AG20443 (cell line): ENCODE measurements at places on chromosomes 13 and 19.

- DNase-seq = no peak
These were observed 209.1 kb downstream of the DIAPH3 start for GRCh38 chr13:59954601-59955000.

DNA sequence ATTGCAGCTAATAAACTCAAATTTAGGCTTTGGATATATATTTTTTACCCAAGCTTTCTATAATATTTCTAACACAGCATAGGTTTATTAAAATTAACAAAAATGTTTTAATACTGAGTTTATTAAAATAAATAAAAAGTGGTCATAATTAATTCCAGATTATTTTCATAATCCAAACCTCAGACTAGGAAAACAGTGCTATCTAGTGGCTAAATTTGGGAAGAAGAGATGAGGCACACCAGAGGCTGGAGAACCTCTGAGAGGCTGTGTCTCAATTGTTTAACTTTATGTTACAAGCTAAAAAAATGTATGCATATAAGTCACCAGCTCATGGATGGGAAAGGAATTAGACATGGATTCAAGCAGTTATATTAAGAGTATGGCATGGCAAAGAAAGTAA lies 392.5 kb downstream of the DIAPH3 start:
- DNase-seq = peak; percentile 40

DNA sequence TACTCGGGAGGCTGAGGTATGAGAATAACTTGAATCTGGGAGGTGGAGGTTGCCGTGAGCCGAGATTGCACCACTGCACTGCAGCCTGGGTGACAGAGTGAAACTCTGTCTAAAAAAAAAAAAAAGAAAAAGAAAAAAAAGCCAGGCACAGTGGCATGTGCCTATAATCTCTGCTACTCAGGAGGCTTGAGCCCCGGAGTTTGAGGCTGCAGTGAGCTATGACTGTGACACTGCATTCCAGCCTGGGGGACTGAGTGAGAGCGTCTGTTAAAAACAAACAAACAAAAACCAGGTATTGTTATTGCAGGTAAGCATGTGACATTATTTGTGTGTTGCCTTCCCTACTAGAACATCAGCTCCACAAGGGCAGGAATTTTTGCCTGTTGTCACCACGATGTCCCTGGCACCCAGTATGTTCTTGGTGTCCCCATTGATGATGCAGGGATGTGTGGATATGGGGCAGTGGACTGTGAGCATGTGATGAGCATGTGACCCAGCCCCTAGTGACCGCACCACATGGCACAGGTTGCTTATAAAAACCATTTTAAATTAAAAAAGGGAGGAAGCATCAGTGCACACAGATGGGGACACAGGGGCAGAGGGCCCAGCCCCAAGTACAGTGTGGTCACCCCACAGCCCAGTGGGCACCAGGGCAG lies 1.6 kb upstream of the KANK2 start:
- DNase-seq = no peak

- DNase-seq = no peak
These were observed 71.9 kb downstream of the CDK8 start for GRCh38 chr13:26325876-26326275.

DNA sequence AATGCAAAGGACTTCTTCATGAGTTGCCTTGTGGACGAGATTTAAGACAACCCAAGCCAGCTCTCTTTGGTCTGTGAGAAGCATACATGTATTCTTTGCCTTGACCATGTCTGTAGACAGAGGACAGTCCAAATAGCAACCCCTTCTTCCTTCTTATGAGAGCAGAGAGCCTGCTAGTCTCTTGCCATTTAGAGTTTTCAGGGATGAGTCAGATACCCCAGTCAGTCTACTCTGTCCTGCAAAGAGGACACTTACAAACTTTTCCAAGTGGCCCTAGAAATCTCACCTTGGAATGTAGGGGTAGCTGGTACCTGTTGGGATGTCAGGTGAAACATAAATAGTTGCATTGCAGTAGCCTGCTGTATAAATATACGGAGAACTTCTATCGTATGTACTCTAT lies 36.7 kb downstream of the DNAJC3 start:
- no peak for DNase-seq

GRCh38 chr13:112236539-112237197 lies 139.5 kb upstream of the SPACA7 start:
- DNase-seq = no peak

- DNase-seq = no peak
These were observed 216.0 kb upstream of the HTR2A start for GRCh38 chr13:47112903-47113299.

GRCh38 chr19:29771708-29772414 lies 39.9 kb upstream of the CCNE1 start:
- DNase-seq = peak; percentile 89

DNA sequence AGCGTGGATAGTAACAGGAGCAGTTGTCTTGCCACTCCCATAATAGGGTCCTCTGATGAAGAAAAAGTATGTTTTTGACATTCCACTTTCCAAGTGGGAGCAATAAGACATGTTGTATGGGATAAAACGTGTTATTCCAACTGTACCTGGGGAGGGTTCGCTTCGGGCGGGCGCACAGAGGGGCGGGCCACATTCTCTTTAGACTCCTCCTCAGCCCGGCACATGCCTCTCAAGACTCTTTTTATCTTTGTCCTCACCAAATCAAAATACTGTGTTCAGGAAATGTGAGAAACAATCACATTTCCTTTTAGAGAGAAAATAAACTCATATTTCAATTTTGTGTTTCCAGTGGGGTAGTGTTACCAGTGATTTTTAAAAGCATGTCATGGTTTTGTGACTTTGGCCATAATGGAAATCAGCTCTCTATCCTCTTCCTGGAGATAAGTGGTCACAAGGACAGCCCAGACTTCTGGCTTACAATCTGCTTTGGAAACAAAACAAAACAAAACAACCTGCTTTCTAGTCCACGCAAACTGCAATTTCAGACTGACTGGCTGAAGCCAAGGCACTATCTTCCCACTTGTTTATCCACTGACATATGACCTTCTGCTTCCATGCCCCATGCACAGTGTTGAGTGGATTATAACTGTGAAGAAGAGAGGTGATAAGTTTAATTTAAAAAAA lies 276.1 kb downstream of the NALCN start:
- no peak for DNase-seq

GRCh38 chr19:3507371-3508120 lies 1.4 kb downstream of the FZR1 start:
- peak; percentile 58 for DNase-seq

- no peak for DNase-seq
These were observed 35.6 kb downstream of the SMIM24 start for GRCh38 chr19:3444695-3445234.

GRCh38 chr13:79393564-79394249 lies 12.3 kb downstream of the RBM26 start:
- DNase-seq = no peak

- DNase-seq = no peak
These were observed 484.3 kb upstream of the SGCG start for GRCh38 chr13:22696433-22696832.

DNA sequence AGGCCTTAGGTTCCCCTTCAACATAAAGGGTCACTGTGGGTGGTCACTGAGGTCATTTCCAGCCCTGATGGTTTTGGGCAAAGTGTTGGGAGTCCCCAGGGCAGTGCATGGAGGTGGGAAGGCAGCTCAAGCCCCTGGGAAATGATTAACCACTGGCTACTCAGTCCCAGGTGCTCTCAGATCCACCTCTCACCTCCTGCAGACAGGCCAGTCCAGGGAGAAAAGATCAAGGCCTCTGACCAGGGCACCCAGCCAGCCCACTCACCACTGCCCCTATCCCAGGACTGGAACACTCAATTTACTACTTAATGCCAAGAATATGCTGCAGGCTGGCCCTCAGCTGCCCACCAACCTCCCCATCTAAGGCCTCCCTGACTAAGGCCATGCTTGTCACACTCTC lies 1307.9 kb downstream of the UQCRFS1 start:
- no peak for DNase-seq

DNA sequence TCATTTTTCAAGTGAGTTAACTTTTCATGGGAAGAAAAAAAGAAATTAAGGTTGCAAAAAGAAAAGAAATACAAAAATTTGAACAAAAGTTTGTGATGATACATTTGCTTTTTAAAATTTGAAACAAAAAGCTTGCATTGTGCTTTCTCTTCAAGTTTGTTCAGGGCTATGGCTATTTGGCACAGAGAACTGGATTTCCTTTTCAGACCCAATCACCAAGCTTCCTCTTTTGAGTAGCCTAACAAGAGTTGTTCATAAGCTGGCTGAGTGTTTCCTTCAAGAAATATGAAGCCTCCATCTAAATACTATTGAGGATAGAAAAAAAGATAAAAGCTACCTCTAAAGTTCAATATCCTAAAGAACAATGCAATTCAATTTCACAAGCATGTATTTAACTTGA lies 787.8 kb downstream of the LIG4 start:
- DNase-seq = no peak

DNA sequence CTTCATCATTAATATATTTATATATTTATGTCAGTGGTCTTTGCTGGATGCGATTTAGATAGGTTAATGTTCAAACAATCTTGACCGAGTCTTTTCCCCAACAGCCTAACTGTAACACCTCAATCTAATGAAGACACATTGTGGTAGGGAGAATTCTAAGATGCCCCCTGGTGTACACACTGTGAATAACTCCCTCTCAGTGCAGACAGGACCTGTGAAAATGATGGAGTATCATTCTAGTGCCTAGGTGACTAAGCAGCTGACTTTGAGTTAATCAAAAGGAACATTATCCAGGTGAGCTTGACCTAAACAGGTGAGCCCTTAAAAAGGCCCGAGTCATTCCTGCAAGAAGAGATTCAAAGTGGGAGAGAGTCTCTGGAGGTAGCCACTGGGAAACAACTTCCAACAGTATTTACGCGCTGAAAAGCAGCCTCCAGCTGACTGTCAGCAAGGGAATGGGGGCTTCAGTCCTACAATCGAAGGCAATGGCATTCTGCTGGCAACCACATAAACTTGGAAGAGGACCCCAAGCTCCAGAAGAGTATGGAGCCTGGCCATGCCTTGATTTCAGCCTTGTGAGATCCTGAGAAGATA lies 28.0 kb upstream of the KBTBD7 start:
- DNase-seq = peak; percentile 47

DNA sequence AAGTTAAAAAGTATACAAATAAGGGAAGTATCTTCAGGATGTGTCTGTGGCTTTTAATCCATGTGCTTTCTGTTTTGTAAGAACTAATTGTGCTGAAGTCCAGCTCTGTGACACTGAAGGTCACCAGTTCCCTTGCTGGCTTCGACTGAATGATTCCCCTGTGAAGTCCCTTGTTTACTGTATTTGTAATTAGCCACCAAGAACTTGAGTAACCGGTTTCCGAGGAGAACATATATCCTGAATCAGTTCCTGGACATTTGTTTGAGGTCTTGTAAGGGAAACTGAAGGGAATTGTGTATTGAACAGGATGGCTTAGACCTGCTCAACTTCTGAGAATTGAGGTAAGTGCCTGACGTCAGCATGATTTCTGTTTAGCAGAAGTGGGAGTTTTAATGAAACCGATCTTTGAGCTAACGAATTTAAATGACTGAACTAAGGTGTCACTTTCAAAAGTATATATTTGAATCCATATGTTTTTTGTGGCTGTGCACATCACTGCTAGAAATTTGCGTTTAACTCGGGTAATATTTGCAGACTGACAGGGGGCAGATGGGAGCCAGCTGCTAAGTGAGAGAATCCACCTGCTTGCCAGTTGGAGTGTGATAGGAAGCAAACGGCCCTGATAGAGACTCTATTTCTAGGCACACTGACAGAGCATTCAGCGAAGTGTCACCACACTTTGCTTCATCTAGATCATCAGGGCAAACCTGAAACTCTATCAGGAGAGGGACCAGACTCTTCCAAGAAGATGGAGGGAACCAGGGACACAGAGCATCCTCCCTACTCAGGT lies 530.0 kb downstream of the RFC3 start:
- no peak for DNase-seq

DNA sequence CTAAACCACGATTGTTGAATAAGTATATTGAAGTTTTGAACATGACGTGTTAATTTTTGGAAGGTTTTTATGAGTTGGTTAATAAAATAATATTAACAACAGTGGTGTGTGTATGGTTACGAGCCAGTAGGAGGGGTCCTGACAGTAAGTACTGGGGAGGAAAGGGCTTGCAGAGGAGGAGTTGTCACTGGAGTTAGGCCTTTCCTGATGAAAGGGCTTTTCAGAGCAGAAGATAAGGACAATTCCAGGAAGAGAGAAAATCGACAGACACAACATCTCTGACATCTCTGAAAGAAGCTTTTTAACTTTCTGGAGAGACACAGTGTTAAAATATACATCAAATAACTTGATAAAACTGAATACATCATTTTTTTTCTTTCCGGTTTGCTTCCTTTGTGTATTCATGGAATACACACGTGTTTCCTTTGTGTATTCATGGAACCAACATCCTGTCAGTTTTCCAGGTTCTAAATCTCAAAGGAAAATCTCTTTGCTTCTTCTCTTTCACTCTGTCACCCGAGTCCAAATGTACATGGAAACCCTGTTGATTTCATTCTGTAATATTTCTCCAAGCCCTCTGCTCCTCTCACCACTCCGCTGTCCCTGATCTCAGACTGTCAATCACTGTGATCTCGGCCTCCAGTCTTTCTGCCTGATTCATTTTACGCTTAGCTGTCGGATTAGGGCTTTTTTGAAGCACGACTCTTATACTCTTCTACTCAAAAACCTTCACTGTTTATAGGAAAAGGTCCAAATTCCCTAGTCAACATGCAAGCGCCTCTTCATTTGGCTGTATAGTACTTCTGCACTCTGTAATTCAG lies 374.4 kb downstream of the DLEU7 start:
- no peak for DNase-seq

DNA sequence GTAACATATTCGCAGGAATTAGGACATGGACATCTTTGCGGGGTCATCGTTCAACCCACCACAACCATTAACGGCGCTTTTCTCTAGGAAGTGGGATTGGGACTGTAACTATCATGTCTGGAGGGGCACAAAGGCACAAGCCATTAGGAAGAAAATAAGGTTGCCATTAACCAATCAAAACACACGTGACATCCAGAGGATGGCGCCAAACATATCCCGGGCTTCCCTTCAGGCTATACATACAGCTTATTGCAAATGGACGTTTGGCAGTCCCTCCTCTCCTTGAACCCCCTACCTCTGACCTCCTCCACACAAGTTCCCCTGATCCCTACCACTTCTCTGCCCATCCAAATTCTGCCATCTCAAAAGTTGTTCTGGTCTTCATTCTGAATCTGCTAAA lies 26.6 kb upstream of the GSX1 start:
- DNase-seq = no peak

DNA sequence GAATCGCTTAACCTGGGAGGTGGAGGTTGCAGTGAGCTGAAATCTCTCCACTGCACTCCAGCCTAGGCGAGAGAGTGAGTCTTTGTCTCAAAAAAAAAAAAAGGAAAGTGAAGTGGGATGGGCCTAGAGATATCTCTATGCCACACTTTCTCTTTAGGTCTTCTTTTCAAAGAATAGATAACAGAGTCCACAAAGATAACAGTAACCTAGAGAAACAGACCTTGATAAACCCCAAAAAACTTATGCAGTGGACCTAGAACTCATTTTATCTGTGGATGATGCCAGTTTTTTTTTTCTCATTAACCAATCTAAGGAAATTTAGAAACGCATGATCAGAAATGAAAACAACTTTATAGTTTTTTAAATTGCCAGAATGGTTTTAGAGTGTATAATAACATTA lies 227.4 kb downstream of the LHFPL6 start:
- DNase-seq = no peak
